Activated gamma-delta T cell treated with anti-CD3 and anti-CD28 coated beads, Interleukin-2, amount 50 U/mL, for 16 hours (primary cell): ENCODE measurements at places on chromosomes 1 and 21.
A peak's percentile ranks its signal among the peaks of the same experiment; 100 is the strongest.

GRCh38 chr1:51968632-51969031, 21.9 kb downstream of the RAB3B start:
- no peak for DNase-seq

GRCh38 chr21:29817450-29817849, 122.3 kb downstream of the GRIK1 start:
- DNase-seq: no peak

DNA sequence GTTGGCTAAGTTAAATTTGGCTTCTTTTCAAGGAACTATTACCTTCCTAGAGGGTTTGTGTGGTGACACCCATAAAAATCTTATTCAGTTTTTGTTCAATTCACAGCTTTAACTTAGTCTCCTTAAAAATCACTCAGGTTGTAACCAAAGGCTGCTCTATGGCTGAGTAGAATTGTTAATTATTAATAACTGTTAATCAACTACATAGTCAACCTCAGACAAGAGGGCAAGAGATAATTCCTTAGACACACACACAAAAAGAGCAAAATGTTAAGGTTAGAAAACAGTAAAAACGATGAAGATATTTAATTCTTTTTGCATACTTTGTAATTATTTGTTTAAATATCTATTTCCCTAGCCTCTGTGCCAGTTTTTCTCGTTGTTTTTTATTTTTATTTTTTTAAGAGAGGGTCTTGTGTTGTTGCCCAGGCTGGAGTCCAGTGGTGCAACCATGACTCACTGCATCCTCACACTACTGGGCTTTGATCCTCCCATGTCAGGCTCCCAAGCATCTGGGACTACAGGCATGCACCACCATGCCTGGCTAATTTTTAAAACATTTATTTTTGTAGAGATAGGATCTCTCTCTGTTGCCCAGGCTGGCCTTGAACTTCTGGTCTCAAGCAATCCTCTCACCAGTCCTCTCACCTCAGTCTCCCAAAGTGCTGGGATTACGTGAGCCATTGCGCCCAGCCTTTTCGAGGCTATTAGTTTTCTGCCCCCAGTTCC, 215.2 kb downstream of the DISC1 start:
- no peak for DNase-seq

DNA sequence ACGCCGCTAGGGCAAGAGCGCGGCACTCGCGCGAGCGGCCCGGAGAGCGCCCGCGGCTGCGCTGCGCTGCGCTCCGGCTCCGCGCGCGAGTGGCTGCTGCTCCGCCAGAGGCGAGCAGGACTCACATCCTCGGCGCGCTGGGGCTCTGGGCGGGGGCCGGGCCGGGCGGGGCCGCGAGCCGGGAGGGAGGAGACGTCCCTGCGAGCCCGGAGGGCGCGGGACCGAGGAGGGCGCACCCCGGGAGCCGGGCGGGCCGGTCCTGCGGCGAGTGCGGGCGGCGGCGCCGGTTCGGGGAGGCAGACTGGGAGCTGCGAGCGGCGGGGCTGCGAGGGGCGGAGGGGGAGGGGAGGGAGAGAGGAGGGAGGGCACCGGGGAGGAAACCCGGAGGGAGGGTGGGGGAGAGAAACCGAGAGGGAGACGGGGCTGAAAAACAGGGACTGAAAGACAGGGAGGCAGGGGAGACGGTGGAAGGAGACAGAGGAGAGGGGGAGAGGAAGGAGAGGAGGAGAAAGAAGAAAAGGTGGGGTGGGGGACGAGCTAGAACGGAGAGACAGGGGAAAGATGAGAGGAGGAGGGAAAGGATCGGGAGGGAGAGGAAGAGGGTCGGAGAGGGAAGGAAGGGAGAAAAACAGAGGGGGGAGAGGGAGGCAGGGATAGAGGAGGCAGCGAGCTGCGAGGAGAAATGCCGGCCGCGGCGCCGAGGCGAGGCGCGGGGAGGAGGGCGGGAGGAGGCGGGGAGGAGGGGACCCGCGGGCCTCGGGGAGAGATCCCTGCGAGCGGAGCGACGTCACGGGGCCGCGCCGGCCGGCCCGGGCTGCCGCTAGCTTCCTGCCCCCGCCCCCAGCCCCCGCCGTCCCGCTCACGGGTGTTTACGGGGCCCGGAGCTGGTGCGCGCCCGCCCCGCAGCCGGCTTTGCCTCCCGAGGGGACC, at the start of gene CAMK2N1:
Gene CAMK2N1 (minus strand): TSS at position 684 of the 930 bp plus-strand sequence. CDS start 831 bp downstream, outside the sequence.
- peak; percentile 38 for DNase-seq

- DNase-seq: no peak
Measured at GRCh38 chr1:175618559-175618958, 124.8 kb downstream of the TNR start.

DNA sequence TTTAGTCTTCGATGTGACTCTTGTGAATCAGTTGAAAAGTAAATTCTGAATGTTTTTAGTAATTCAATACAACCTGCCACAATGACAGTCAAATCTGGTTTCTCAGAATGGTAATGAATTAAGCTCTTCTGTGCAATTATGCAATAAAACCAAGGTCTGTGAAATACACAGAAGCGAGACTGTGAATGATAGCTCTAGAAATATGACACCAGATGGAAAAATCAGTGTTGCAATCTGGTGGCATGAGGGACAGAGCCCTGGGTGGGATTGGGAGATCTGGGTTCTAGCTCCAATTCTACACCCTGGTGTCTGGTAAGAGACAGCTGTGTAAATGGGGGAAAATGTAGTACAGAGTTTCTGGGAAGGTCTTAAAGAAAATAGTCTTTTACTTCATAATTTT, 586.4 kb upstream of the ZRANB2 start:
- DNase-seq: no peak

DNA sequence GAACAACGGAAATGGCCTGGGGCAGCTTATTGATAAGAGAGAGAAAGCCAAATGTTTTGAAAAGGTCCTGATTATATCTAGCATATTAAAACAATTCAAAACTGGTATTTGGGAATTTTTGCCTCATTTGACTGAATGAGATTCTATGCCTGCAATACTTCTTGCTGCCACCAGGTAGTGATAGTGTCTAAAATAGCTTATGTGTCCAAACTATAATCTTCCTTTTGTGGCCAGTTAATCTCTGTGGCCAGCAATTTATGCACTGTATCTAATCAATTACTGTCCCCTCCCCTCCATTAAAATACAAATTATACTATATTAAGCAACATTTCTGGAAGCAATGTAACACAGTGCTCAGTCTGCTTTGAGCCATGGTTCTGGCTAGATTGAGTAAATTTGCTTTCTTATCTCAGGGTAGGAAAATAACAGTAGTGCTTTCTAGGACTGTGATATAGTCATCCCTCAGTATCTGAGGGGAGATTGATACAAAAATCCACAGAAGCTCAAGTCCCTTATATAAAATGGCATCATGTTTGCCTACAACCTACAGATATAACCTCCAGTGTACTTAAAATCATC, 91.8 kb downstream of the FOXD2 start:
- DNase-seq: no peak

DNA sequence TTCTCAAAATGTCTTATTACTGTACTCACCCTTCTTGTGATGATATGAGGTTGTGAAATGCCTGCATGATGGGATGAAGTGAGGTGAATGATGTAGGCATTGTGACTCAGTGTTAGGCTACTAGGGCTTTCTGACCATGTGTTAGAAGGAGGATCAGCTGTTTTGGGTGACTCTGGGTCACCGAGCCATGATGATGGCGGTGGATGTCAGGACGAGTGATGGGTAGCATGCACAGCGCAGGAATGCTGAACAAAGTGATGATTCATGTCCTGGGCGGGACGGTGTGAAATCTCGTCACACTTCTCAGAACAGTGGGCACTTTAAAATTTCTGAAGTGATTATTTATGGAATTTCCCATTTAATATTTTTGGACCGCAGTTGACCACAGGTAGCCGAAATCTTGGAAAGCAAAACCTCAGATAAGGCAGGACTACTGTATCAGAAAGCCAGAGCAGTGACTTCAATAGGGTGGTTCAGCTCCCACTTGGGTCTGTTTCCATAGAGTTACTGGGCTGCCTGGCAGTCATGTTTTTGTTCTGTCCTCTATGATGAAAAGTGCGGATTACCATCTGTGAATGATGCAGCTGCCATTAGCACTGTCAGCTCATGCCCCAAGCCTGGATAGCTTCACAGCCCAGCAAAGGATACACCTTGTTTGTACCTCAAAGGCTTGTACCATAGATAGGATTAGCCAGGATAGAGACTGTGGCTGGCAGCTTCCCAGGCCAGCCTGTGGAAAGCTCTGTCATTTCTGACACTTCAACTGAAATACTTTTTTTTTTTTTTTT, 26.6 kb downstream of the IL6R start:
- peak; percentile 26 for DNase-seq

DNA sequence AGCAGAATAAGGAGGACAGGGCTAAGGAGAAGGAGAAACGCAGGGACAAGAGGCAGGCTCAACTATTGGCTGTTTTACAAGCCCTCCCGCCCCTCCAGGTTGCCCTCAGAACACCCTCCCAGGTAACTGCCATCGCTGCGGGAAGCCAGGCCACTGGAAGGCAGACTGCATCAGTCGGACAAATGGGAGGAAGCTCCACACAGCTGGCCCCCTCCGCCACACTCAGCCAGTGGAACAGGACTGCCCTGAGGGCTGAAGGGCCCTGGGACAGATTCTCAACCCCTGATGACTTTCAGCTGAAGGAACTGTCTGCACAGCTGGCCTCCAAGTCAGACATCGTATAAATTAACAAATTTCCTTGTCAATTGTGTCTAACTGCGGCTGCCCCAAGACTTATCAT, 21.8 kb downstream of the LRRC3 start:
- DNase-seq: no peak

DNA sequence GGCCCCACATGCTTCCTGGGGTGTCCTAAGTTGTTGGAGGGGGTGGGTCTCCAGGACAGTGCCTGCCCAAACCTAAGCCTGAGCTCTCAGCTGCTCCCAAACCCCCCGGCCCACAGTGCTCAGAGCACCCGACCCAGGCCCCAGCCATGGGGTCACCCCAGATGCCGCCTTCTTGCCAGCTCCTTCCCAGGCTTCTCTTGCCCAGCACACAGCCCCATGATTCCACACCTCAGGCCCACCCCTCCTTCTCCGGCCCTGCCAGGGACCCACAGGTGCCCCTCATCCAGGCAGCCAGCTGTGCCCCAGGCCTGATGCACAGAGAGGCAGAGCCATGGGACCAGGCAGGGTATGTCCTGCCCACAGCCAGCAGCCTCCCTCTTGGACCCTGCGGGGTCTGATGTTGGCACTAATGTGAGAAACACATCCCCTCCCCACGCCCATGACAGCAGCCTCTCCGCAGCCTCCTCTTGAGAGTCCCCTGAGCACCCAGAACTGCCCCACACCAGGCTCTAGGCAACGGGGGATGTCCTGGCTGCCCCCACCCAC, 4.9 kb downstream of the WNT9A start:
- DNase-seq: no peak

DNA sequence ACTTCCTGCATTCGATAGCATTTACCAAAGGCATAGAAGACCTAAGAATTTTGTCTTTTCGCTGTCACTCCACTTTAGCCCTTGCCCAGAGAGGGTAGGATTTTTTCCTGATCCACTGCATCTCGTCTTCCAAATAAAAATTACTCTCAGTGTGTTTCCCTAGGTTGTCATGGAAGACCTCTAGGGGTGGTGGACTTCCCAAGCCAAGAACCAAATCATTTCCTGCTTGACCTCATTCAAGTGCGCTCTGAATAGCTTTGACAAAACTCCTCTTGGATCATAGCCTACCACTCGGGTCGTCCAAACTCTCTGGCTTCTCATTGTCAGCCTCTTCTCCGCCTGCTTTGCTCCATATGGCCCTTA, 431 bp upstream of the C1orf52 start:
- DNase-seq: no peak

DNA sequence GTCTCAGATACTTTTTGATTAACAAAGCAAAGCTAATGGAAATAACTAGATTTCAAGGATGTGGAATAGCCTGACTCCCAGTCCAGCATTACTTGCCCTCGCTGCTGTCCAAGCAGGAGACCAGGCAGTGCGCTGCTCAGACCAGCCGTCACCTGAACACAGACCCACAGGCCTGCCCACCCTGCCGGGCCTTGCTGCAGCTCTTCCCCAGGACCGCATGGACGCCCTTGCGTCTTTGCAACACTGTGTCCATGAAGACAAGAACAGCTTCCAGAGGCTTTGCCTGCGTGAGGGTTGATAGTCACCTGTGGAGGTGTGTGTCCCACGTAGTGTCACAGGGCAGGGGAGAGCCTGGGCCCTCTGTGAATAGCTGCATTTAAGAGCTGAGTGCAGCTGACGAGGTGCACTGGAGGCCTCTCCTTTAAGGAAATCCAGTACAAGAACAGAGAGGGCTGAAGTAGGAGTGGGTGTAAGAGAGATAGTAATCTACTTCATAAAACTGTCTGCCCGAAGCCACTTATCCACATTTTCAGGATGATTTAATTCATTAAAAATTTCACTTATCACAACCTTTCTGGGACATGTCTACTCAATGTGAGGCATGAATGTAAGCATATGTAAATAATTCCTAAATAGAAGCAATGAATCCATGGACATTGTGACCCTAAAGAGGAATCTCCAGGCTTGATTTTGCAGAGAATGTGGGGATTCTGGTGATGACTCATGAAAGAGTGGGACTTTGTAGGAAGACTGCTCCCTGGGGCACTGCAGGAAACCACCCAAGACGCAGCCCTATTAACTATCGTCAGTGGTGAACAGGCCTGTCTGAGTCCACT, 176.2 kb upstream of the RAB4A start:
- DNase-seq: no peak

- no peak for DNase-seq
Measured at GRCh38 chr1:84885469-84885868, 7.5 kb downstream of the LPAR3 start.

DNA sequence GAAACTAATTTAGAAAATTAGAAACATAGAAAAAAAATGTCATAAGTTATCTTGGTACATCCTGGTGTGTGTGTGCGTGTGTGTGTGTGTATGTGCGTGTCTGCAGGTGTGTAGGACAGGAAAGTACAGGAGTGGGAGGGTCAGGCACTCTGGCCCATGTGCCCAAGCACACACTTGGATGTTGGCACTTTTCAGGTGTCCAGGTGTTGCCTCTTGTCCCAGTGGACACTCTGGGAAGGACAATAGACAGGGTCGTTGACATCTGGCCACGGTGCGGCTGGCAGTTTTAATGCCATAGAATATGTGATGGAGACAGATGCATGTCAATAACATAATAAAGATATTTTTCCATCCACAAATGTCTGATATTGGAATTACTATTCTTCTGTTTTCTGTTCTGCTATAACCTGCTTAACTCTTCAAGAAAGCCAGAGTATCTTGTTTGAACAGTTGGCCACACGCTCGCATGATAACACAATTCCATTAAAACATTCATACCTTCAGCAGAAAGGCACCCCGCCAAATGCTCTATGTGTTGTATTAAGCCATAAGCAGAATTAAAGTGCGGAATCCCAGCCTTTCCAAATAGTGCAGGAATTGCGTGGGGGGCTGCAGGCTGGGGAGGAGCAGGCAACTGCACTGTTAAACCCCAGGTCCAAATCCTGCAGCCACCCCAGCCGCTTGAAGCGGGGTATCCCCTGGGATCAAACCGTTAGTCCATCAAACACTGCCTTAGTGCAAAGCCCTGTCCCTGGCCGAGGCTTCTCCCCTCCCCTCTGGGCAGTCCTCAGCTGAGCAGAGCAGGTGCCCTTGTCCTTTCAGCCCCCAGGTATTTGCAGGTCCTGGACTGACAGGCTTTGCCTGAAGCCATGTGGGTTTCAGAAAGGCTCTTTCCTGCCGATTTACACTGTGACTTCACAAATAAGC, 390.0 kb downstream of the CAMTA1 start:
- no peak for DNase-seq
